ENCODE measurements at places on chromosomes 5 and 9.

GRCh38 chr9:119003882-119004617 is 365.2 kb downstream of the BRINP1 start:
- no peak for DNase-seq

DNA sequence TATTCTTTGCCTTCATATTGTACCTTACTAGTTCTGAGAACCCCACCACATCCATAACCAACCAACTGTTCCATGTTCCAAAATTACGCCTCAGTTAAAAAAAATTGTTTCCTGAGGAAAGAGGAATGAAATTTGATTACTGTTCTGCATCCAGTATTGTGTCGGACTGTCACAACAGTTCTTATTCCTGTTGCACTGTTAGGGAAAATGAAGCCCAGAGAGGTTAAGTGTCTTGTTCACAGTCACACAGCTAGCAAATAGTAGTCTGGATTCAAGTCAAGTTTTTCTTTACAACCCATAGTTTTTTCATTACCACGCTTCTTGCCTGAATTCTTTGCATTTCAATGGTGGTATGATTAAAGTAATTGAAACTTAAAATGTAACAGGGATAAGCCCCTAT is 4.4 kb downstream of the FSD1L start:
- DNase-seq, result no peak

DNA sequence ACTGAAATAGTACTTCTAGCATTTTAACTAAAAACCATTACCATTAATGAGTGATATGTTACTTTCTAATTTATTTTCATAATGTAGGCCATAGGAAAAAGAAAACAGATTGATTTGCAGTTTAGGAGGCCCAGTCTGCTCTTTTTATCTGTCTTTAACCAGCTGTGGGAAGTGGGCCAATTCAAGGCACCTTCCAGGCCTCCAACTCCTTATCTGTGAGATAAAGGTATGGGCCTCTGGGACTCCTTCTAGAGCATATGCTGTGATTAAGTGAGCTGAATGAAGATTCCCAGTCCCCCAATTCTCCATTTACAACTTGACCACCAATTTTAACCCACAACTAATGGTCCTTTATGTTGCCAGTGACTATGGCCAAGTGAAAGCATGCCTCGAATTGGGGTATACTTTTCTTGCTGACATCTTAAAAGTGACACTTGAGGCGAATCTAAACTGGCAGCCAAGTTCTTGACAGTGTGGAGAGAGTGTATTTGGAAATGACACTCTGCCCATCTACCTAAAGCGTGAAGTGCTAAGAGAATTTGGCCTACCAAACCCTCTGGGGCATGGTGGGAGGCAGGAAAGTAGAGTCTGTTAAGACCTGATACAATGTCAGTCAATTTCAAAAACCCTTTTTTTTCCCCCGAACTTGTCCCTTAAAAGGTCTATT is 88.3 kb downstream of the PIK3R1 start:
- no peak for DNase-seq

DNA sequence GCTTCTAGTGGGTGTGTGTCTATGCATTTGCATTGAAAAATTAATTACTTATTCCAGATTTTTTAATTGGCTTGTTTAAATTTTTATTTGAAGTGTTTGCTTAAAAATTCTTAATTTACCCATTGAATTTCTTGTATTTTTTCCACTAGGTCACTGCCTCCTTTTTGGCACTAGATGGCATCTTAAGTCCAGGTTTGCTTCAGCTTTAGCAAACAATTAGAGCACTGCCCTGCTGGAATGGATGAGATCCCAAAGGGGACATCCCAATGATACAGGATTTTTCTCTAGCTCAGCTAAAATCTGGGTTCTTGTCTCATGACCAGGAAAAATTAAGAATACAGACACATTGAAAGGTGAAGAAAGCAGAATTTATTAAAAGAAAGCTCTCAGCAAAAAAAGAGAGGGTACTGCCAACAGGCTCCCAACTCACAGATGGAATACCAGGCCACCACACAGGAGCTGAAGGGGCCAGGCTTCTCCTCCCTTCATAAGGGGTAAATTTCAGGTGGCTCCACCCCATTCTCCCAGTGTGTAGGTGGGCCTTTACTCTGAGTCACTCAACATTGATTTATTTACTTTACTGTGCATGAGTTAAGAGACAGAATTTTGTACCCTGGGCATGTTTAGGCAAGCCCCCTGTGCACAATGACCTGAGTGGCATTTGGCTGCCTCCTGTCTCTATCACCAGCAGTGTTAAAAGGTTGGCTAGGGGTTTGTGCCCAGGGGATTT is 532.4 kb downstream of the ANXA1 start:
- peak; percentile 1 for DNase-seq

DNA sequence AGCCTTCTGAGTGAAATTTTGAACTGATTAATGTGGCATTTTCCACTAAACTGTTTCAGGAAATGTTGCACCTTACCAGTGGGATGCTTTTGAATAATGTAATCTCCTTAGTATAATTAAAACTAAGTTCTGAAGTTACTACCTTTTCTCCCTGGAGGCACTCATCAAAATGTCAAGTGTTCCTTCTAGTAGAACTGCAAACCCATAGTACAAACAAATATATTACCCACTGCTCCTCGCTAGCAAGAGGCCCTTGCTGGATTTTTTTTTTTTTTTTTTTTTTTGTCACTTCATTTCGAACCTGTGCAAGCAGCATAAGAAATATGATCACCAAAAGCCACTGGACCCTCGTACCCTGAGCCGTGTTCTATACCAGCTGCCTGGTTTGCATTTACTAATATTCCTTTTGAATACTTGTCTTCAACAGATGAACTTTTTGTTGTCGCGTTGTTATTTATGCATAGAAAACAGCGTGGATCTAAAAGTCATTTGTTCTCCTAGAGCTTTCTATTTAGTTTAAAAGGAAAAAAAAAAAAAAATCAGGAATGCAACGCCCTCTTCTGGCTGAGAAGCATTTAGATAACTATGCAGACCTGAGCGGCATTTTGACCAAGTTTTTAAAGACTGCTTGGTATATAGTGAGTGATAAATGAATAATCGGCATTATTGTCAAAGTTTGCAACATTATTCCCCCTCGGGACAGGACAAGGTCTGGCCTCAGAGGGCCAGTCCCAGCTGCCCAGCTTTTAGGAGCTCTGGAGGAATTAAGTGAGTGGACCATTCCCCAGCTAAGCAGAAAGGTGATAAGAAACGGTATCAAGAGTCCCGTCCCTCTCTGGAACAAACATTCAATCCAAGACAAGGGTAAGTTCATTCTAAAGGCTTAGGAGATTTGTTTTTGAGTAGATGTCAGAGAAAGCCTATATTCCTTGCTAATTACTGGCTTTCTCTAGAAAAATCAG is 162.5 kb upstream of the KIF2A start:
- no peak for DNase-seq

- no peak for DNase-seq
Measured at GRCh38 chr9:108609227-108609896, 246.4 kb downstream of the ACTL7B start.

DNA sequence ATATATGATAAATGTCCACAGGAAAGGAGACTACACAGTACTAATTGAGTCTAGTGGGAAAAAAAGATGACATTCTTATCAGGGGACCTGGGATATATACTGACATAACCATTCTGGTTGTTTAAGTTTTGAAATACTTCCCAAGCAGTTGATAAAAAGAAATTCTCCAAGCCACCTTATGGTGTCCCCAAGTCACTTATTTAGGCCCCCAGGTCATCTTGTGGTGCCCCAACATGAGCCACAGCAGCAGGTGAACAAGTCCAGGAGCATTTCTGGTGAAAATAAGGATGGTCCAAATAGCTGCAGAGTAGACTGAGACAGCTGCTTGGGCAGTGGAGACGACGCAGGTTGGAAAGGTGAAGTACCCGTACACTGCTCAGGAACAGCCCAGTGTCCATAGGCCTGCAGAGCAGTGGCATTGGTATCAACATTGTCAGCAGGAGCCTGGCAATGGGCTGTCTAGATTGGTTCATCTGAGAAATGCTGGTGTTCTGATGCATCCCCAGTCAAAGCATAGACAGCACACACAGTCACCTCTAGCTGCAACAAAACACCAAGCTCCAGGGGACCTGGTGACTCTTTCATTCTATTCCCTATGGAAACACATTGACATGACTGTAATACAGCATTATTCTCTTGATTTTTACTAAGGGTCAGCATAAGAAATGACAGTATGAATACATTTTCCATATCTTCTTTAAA is 430.6 kb downstream of the NR2F1-AS1 start:
- no peak for DNase-seq

DNA sequence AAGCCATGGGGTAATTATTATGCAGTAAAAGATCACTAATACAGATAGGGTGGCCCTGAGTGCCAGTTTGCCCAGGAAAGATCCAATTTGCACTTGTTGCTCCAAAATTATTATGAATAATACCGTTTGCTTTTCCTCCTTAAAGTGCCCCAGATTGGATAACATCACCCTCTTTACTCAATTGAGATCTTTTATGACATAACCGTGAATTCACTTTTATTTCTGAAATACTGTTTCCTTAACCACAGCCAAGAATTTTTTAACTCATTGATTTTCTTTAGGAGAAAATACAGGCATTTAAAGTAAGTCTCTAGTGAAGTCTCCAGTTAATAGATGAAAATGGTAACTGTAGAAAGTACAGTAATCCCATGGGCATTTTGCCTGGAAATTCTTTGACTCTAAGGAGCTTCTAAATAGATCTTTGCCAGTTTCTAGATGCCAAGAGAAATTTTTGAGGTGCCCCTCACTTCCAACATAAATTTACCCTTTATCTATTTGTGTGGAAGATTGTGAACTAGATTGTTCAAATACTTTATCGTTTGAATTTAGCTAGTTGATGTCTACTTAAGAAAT is 99.2 kb downstream of the UHRF2 start:
- no peak for DNase-seq

- no peak for DNase-seq
Measured at GRCh38 chr5:99025298-99026045, 96.7 kb upstream of the CHD1 start.

DNA sequence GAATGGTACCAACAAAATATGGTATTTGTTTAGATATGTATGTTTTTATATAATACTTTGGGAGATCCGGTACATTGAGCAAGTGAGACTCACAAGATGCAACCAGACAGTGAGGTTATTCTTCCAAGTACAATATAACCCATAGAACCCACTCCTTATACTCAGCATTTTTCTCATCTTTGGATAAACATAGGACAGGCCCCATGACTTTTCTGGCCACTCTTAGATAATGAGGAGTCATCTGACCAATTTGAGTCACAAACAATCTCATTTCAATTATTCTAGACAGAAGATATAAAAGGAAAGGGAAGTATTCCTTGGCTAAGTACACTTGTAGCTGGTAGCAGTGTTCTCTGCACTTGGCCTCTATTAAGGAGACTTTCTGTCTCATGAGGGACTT is 150.2 kb downstream of the SGCD start:
- DNase-seq, result no peak

- DNase-seq, result no peak
Measured at GRCh38 chr9:131733541-131734061, 6.3 kb downstream of the RAPGEF1 start.

DNA sequence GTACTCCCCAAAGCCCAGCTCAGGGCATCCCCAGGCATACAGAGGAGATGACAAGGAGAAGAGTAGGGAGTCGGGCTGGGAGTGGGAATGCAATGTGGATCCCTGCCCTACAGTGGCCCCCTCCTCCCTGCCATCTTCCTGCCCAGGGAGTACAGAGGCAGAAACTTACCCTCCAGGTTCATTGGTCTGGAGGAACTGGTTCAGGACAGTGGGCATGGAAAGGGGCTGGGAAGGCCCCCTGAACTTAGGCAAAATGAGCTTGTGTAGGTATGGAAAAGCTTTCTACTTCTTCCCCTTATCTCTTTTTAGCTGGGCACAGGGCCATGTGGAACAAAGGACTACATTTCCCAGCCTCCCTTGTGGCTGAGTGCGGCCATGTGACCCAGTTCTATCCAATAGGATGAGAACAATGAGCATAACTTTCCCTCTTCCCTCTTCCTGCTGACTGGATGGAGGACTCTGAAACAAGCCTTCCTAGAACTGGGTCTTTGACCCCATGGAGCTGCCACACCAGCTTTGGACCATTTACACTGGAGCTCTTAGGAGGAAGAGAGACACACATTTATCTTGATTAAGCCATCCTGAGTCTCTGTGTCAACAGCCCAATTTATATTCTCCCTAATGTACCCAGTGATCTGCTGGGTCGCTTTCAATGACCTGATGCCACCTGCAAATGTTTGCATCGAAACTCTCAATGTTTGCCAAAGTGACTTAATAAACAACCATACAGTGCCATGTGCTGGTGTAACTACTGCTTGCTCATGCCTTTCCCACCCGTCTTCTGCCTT is 25.0 kb upstream of the HMCN2 start:
- DNase-seq, result no peak

GRCh38 chr5:55459572-55459971 is 75.2 kb downstream of the PLPP1 start:
- DNase-seq, result no peak

DNA sequence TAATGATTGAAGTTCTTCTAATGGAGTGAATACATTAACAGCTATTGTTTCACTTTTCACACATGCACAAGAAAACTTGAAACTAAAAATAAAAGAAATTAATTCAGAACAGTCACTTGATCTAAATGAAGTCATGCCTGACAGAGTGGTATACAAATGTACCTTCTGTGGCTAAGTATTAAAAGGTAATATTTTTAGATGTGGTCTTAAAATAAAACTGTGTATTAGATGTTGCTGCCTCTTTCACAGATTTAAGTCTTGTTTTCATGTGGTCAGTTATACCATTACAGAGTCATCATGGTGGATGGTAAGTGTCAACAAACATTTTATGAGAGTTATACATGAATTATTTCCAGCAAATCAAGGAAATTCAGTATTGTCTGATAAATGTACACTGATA is 47.0 kb downstream of the KIAA0825 start:
- DNase-seq, result no peak

- DNase-seq, result no peak
Measured at GRCh38 chr9:8719833-8720486, 920.4 kb upstream of the DMAC1 start.

DNA sequence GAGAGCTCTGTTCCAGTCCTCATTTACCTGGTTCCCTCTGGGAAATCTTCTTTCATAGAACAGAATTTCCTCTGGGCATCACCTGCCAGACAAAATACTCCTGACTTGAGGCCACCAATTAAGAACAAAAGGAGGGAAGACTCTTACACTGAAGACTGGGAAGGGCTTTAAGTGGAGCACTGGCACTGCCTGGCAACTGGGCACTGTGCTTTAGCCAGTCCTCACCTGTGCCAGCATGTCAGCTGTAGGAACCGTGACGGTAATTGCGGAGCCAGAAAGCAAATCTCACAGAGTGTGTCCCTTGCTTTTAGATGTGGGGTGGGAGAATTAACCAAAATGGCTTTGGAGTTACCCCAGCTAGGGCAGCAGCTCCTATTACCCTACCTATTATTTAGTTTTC is 40.6 kb downstream of the FAM219A start:
- DNase-seq, result no peak

- DNase-seq, result no peak
Measured at GRCh38 chr5:142689081-142689480, 3.2 kb upstream of the FGF1 start.

DNA sequence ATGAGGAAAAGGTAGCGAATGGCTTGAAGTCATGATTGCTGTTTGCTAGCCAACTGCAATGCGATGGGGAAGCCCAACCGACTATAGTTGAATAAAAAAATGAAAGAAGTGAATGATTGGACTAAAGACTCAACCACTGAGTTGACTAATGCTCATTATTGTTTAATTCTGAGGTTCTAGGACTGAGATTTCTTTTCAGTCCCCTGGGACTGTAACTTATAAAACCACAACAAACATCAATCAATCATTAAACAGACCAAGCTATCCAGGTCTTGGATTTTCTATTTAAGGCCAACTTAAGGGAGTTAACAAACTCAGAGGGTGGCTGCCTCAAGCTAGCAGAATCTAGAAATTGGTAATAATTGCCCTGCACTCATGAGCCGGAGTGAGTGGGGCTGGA is 154.2 kb downstream of the DOCK2 start:
- DNase-seq, result no peak
